ENCODE measurements at places on chromosomes 12 and 14.

DNA sequence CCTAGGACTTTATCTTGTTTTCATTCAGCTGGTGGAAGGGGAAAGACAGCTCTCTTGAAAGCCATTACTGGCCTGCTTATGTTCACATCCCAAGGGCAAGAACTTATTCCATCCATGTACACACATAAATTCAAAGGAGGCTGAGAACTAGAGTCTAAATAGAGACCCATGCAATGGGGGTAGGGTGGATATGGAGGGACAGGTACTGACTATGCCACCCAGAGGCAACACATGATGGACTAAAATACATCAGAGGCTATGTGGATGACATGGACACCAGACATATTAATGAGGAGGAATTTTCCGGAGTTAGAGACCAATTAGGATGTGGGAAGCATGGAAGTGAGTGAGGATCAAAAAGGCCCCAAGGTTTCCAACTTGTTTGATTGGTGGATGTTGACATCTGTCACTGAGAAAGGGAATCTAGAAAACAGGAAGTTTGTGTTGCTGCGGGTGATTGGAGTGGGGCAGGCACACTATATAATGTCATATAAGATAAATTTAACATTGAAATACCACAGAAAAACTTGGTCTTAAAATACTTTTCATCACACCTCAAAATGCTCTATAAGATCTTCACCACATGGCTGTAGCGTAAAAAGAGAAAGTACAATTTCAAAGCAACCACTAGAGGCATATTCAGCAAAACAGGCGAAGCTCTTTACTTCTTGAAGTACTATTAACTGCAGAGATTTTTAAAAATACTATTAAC lies 130.4 kb downstream of the GRIP1 start:
- no peak for DNase-seq

- peak; percentile 96 for DNase-seq
Observed at GRCh38 chr14:73829526-73830431, 21.9 kb upstream of the PTGR2 start.

- peak; percentile 95 for DNase-seq
Observed at GRCh38 chr12:49055978-49056754, 4.4 kb downstream of the KMT2D start.

- no peak for DNase-seq
Observed at GRCh38 chr14:68587931-68588330, 204.9 kb downstream of the ZFP36L1 start.

GRCh38 chr12:2183556-2184541 lies 131.1 kb downstream of the CACNA1C start:
- DNase-seq, result no peak

GRCh38 chr12:106078358-106079010 lies 60.3 kb downstream of the NUAK1 start:
- DNase-seq, result no peak

- no peak for DNase-seq
Observed at GRCh38 chr12:107138990-107139389, 45.6 kb upstream of the CRY1 start.

- DNase-seq, result peak; percentile 95
Observed at GRCh38 chr12:76183459-76184186, 99.1 kb upstream of the NAP1L1 start.

DNA sequence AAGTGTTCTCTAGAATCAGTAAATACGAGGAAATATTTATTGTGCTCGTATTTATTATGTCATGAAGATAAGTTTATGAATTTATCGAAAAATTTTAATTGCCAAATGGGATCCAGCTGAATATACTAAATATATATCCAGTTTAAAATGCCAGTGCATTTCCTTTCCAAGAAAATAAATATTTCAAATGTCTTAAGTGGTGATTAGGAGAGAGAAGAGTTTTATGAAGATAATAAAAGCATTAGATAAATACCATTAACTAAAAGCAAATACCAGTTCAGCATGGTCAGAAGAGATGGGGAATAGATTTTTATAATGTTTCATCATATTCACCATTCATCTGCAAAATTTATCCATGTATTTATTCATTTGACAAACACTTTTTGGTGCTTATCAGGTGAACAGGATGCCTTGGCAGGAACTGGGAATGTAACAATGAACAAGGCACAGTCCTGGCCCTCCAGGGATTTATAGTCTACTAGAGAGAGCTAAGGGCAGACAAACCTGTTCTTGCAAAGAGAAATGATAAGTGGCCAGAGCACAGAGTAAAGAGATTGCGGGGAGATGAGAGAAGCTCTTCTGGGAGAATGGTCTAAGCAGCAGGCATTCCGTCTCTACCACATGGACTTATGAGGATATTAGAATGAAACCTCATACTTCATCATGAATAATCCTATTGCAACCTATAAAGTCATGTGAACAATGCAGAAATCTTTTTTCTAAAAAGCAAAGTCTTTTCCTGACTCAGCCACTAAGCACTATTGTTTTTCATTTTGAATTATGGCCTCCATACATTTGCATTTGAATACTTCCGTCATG lies 143.7 kb upstream of the ABCD2 start:
- no peak for DNase-seq

GRCh38 chr12:109531411-109531810 lies 41.9 kb downstream of the MMAB start:
- no peak for DNase-seq

DNA sequence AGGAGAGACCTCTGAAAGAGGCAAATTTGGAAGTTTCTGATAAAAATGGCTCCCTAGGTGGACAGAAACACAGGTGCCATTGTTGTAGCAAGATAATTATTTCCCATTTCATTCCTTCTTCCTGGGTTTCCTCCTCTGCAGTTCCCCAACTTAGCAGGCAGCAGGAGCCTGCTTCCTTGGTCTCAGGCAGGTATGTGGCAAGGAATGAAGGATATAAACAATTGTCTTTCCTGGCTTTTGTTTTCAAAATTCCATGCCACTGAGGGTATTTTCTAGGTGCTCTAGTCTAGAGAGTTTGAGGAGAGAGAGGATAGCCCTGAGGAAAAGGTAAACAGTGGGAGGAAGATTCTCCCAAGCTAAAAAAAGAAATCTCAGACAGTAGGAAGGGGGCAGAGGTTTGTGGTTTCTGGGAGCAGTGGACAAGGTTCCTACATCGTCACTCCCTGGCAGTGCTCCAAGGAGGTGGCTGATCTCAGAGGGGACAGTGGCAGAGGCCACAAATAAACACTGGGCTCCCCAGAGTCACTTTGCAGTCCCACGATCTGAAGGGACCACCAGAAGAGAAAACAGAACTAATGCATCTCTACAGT lies 82.6 kb upstream of the IGF1 start:
- DNase-seq, result no peak

DNA sequence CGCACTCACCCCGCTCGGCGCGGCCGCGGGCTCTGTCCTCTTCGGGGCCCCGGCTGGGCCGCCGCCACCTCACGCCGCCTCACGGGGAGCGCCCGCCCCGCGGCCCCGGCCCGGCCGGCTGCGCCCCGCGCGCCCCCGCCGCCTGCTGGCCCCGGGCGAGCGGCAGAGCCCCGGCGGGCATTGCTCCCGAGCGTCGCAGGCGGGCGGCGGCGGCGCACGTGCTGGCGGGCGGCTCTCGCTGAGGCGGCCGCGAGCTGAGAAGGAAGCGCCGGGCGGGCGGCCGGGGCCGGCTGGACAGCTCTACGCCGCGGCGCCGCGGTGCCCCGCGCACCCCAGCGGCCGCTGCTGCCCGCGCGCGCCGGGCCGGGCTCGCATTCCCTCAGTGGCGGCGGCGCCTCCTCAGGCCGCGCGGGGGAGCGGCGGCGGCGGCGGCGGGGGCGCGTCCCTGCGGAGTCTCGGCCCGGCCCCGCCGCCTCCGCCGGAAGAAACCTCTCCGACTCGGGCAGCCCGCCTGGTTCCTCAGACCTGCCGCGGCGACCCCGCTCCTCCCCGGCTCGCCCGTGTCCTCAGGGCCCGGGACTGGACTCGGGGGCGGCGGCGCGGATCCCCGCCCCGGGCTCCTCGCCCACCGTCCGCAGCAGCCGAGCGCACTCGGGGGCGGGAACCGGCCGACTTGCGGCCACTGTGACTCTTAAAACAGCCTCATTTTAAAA lies at the start of gene PITPNM2:
Gene PITPNM2 (minus strand): TSS at position 347 of the 713 bp plus-strand sequence. CDS start 116,500 bp downstream, outside the sequence.
- peak; percentile 85 for DNase-seq

- DNase-seq, result peak; percentile 99
Observed at GRCh38 chr12:89162589-89163261, 189.6 kb downstream of the DUSP6 start.

- DNase-seq, result no peak
Observed at GRCh38 chr12:89070603-89071002, 281.7 kb downstream of the DUSP6 start.

DNA sequence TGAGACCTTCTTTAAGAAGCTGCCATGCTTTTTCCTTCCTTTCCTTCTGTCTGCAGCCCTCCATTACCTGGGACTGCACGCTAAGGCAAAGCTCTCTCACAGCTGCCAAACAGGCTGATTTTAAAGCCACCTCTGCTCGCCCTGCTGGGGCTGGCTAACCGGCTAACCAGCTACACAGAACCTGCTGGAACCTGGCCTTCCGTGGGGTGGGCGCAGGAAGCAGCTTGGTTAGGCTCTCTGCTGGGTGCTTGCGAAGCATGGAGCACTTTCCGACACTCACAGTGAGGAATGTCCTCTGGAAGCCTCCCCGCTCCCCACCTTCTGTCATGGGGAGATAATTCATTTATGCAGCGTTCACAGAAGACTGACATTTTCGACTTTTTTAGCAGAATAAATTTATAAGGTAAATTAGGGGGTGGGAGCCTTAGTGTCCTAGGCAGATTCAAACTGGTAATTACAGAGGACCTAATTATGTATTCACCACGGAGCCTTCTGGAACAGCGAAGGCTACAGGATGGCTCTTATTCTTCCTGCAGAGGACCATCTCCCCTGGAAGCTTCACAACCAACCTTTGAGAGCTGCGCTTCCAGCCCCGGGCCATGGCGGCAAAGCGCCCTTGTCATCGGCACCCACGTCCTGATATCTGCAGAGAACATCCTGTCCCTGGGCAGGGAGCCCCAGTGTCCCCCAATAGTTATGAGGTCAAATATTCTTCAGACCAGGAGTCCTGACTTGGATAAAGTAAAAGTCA lies 12.4 kb upstream of the BCL11B start:
- DNase-seq, result no peak

- DNase-seq, result no peak
Observed at GRCh38 chr14:90281756-90282155, 25.4 kb downstream of the PSMC1 start.

DNA sequence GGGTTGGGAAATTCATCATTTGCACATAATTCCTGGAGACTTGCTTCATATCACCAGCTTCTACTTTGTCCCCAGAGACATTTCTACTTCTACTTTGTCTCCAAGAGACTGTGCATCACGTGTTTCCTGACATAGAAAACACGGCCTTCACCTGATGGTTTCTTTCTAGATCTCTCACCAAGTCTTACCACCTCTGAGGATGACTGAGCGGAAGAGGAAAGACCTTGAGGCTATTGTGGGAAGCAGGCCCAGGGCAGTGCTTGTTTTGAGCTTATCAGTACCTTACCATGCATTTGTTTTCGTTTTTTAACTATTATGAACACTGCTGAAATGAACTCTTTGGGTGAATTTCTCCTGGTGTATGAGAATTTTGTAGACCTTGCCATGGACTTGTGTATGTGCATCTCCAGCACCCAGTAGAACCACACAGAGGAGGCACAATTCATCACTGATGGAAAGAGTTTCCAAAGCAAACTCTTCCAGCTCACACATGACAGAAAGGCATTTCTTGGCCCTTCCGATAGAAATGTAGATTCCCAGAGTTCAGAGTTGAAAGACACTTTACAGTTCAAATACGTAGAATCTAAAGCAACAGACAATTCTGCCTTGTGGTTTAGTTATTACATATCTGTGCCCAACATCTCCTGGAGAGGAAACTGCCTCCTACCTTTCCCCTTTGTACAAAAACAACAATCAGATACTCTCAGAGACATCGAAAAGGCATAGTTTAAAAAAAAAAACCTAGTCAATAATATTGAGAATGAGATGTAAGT lies 434.7 kb downstream of the FUT8 start:
- DNase-seq, result no peak

DNA sequence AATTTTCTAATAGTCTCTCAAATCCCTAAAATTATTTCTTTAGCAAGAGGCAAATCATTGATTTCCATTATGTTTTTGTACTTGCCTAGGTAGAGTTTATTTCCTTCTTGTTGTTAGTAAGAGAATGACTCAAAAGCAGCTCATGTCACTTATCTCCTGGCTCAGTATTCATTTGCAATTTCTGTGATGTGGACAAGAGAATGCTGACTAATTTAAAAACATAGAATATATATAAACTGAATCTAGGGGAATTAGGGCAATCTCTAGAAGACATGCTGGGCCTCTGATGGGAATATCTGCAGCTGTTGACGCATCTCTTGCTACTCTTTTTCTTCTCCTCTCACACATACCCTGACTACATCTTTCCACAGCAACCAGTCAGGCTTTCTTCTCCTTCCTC lies 130.8 kb upstream of the PRKD1 start:
- no peak for DNase-seq

- DNase-seq, result no peak
Observed at GRCh38 chr14:29743531-29743930, 184.1 kb downstream of the PRKD1 start.

GRCh38 chr12:619346-619745 lies 43.9 kb downstream of the NINJ2 start:
- no peak for DNase-seq

- no peak for DNase-seq
Observed at GRCh38 chr12:47829584-47829983, 9.9 kb upstream of the HDAC7 start.

- DNase-seq, result no peak
Observed at GRCh38 chr12:127515941-127516340, 751.0 kb upstream of the TMEM132C start.

- peak; percentile 55 for DNase-seq
Observed at GRCh38 chr12:123761841-123762714, at the start of gene DNAH10. Gene DNAH10 (plus strand): TSS chr12:123762301. CDS start chr12:123762337, 36 bp downstream.

DNA sequence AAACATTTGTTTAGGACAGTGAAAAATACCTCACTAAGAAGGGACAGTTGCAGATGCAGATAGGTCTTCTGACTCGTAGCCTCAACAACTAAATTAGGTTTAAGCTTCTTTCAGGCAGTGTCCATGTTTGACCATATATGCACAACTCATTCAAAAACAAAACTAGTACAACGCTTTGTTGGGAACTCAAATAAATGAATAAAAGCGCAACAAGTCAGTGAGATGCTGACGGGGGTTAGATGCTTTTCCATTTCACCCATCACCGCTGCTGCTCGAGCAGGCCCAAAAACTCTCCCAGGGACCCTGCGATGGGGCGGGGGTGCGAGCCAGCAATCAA lies 633 bp downstream of the RPAP3 start:
- no peak for DNase-seq
